ENCODE measurements at places on chromosomes 7 and 10.

DNA sequence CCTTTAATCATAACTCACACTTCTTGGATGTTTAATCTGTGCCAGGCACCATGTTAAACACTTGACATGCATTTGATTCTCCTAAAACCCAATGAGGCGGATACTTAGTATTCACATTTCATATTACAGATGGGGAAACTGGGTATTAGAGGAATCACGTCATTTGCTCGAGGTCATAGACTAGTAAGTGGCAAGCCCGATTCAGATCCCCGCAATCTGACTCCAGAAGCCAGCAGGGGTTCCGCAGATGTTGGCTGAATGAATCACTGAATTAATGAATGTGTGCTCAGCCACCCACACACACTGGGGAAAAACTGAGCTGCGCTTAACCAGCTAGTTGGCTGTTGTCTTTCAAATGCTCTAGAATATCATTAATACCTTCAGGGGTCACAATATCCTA is 22.5 kb upstream of the ENO4 start:
- no peak for DNase-seq

DNA sequence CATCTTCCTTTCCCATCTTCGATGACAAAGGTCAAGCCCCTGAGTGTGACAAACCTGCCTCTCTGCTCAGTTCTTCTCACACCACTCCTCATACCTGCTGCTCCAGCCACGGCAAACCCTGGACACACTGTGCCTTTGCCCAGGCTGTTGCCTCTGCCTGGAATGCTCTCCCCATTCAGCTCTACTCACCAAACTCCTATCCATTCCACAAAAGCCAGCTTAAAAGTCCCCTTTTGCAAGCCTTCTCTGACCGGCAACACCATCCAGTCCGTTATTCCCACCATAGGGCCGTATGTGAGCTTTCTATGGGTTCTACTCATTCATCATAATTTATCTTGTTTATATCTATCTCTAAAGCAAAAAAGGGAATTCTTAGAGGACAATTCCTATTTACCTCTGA is 15.2 kb downstream of the GFRA1 start:
- no peak for DNase-seq

GRCh38 chr7:22296265-22296566 is 60.7 kb downstream of the RAPGEF5 start:
- no peak for DNase-seq

- no peak for DNase-seq
Observed at GRCh38 chr10:122450353-122450990, 4.0 kb upstream of the ARMS2 start.

GRCh38 chr10:14396411-14397048 is 65.8 kb upstream of the FRMD4A start:
- DNase-seq = peak; percentile 15

GRCh38 chr7:16921151-16921550 is 39.4 kb upstream of the AGR3 start:
- DNase-seq = no peak

GRCh38 chr7:157397731-157398691 is 61.2 kb downstream of the DNAJB6 start:
- peak; percentile 46 for DNase-seq

- no peak for DNase-seq
Observed at GRCh38 chr10:55740110-55740509, 620.9 kb downstream of the ZWINT start.

DNA sequence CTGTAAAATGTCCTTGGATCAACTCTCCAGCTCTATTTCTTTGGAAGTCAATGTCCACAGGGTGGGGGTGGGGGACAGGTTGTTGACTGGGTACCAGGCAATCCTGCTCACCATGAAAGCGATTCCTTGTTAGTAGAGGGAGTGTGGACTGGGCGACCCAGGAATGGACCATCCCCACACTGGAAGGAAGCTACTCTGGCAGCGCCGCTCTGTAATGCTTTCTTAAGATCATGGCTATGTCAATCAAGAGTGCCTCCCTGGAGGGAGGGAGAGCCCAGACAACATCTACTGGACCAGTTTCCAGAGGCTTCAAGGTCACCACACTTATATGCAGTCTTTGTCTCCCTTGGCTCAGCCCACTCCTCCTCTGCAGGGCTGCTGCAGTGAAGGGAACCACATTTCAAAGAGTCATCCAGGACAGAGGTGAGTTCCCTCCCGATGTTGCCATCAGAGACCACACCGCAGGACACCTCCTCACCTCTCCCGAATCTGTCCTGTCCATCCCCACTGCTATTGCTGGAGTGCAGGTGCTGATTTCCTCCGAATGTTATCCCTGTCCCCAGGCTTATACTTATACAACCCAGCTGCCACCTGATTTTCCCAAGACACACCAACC is 6.9 kb downstream of the GIMAP5 start:
- DNase-seq = no peak

DNA sequence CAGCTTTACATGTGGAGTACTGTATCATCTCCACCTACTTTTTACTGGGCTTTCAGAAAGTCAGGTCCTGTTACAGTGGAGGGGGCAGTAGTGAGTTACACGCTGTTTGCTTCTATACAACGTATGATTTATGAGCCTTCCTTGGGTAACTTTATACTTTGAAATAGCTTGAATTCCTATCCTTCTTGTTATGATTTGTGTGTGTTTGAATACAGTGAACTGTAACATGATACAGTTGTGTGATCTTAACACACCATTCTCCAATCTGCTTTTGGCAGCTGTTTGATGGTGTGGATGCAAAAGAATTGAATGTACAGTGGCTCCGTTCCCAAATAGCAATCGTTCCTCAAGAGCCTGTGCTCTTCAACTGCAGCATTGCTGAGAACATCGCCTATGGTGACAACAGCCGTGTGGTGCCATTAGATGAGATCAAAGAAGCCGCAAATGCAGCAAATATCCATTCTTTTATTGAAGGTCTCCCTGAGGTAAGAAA is 41.7 kb downstream of the SP8 start:
- peak; percentile 75 for DNase-seq

All from SW480 (cell line).